Putamen (tissue), 1 donor: ENCODE measurements at places on chromosomes 11 and 22.

DNA sequence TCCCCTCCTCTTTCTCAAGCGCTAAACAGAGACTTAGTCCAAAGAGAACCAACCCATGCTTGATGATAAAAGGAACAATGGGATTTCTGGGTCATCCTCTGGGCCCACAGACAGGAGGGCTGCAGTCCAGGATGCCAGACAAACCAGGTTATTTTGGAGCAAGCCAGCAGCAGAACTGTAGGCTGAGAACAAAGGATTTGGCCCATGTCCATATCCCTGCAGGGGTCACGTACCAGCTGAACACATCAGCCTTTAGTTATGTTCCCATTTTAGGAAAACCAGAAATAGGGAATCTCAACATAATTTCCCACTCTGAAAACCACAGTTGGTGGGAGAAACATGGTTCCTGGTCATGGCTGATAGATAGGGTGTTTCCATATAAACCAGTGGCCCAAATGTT is 533.6 kb upstream of the CADM1 start:
- DNase-seq, result no peak

- no peak for DNase-seq
These were observed 141.1 kb upstream of the ARHGAP42 start for GRCh38 chr11:100545970-100546369.

DNA sequence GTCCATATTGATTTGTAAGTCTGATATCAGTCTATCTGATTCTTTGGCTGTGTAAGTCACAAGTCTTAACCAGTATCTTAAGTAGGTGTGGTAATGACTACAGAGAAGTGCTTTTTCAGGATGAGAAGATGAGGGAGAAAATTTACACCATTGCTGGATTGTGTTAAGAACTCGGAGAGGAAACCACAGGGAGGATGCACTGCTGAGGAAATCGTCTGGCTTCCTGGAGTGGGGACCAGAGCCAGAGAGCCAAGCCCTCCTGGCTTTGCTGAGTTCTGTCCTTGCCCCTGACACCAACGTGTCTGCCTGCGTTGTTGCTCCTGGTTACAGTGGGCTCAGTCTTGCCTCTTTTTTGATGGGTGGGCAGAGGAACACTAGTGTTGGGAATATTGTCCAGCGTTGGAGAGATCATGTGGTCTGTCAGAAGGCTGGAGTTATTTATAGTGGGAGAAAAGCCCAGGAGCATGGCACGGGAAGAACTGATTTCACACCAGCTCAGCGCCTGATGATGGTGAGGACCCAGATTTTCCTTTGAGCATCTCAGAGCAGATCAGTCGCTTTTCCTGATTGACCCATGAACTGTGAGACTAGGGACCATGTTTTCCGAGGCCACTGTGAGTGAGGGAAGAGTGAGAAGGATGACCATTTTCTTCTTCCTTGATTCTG is 29.6 kb downstream of the MARK2 start:
- no peak for DNase-seq

GRCh38 chr11:130023204-130023603 is 20.6 kb upstream of the PRDM10 start:
- DNase-seq, result no peak

DNA sequence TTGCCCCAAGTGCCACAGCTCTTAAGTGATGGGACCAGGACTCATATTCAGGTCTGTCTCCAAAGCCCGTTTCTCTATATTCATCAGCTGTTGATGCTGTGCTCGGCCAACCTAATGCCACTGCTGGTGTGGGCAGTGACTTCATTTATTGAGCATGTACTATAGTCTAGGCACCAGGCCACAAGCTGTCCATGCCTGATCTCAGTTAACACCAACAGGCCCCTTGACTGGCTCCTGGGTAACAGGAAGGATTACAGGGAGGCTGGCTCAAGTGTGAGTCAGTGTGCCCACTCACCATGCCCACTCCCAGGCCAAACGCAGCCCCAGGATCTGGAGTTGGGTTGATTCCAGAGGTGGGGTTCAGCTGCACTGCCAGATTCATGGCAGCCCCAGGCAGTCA is 8.6 kb upstream of the CRYBB2 start:
- no peak for DNase-seq
